Activated naive CD8-positive, alpha-beta T cell treated with anti-CD3 and anti-CD28 coated beads, Interleukin-2, amount 10 ng/mL, durations not matched to agents 7 days and 5 days (primary cell): ENCODE measurements at places on chromosomes 7 and 10. TPM values are rescaled to one million over a fixed set of nuclear protein-coding genes. Genes with fewer than 3 reads are reported as not detected.

OR13A1 gene
- total RNA-seq: 0.23 TPM

CLRN3 gene
- not detected for total RNA-seq

WDFY4 gene
- 1.5 TPM for total RNA-seq

SPDYE5 gene
- 0.14 TPM for total RNA-seq

EPHA1 gene
- 28.2 TPM for total RNA-seq

NEUROD6 gene
- not detected for total RNA-seq

FAM25C gene
- not detected for total RNA-seq

PTPRE gene
- 37.3 TPM for total RNA-seq

CTAGE8 gene
- not detected for total RNA-seq

DPY19L1 gene
- total RNA-seq: 14.0 TPM

POLR3A gene
- total RNA-seq: 18.7 TPM

GJD4 gene
- not detected for total RNA-seq

AKR1D1 gene
- total RNA-seq: not detected

PRDX3 gene
- 99.3 TPM for total RNA-seq

OGDHL gene
- total RNA-seq: not detected

CYP2C9 gene
- total RNA-seq: not detected

CCDC71L gene
- total RNA-seq: 22.3 TPM

CYP26C1 gene
- not detected for total RNA-seq

MBL2 gene
- not detected for total RNA-seq

DYNC1I1 gene
- not detected for total RNA-seq

INPP5F gene
- 13.5 TPM for total RNA-seq

LAMB1 gene
- total RNA-seq: not detected

IFIT1 gene
- total RNA-seq: 48.4 TPM

PITX3 gene
- total RNA-seq: not detected

ABCC2 gene
- 2.5 TPM for total RNA-seq

VPS50 gene
- total RNA-seq: 22.6 TPM

NEUROG3 gene
- not detected for total RNA-seq

GRM3 gene
- not detected for total RNA-seq

NPC1L1 gene
- not detected for total RNA-seq

STK17A gene
- total RNA-seq: 106 TPM

MINDY4 gene
- 1.6 TPM for total RNA-seq

PSMA2 gene
- 99.8 TPM for total RNA-seq

CPSF4 gene
- 61.5 TPM for total RNA-seq

ZNF467 gene
- 1.0 TPM for total RNA-seq

TAS2R4 gene
- total RNA-seq: 1.4 TPM

HMX2 gene
- total RNA-seq: not detected

GNGT1 gene
- not detected for total RNA-seq

HTR5A gene
- not detected for total RNA-seq

ITPRID1 gene
- total RNA-seq: not detected

POMZP3 gene
- 13.9 TPM for total RNA-seq

ASZ1 gene
- not detected for total RNA-seq

CHAT gene
- total RNA-seq: not detected

GPR141 gene
- total RNA-seq: not detected

FGFR2 gene
- 0.89 TPM for total RNA-seq

PIK3CG gene
- 55.9 TPM for total RNA-seq

EFCAB10 gene
- not detected for total RNA-seq

STEAP2 gene
- not detected for total RNA-seq

FAM24B gene
- 15.8 TPM for total RNA-seq

UNC5B gene
- total RNA-seq: 0.03 TPM

C10orf105 gene
- total RNA-seq: 0.17 TPM

OSBPL3 gene
- 60.1 TPM for total RNA-seq

C10orf90 gene
- not detected for total RNA-seq

DYDC2 gene
- not detected for total RNA-seq

MRLN gene
- not detected for total RNA-seq

H2BK1 gene
- total RNA-seq: 1.6 TPM
